ENCODE measurements at places on chromosomes 4 and X. TPM values are rescaled to one million over a fixed set of nuclear protein-coding genes. Genes with fewer than 3 reads are reported as not detected.

DNA sequence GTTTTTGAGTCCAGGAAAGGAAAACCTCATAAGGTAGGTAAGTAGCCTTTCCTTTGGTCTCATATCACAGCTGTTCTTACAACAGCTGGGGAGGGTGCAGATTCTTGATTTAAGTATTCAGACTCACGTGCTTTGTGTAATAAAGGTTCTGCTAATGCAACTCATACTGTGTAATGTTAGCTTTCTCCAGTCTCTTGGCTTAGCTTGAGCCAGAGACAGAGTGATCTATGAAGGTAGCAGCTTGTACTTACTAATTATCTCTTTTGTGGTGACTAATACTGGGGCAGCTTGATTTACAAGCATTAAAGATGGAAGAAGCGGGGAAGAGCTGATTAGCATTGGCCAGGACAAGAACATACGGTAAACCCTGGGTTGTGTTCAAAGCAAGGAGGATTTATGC is 80.3 kb downstream of the LNX1 start:
- no peak for DNase-seq

DNA sequence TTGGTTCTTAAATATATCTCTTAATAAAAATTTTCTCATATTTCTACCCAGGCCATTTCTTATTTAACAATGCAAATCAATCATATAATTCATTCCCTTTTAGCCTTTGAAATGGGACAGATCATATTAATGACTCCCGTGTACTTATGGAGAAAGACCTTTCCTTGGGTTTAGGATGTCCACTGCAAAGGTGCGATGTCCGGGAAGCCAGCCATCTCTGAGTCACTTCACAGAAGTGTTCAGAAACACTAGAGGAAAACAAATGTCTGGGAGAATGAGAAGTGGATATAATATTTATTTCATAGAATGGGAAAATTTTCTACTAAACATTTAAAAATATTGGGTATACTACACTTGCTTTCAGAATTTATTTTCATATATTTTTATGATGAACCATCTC is 15.3 kb downstream of the INTU start:
- DNase-seq: no peak

DNA sequence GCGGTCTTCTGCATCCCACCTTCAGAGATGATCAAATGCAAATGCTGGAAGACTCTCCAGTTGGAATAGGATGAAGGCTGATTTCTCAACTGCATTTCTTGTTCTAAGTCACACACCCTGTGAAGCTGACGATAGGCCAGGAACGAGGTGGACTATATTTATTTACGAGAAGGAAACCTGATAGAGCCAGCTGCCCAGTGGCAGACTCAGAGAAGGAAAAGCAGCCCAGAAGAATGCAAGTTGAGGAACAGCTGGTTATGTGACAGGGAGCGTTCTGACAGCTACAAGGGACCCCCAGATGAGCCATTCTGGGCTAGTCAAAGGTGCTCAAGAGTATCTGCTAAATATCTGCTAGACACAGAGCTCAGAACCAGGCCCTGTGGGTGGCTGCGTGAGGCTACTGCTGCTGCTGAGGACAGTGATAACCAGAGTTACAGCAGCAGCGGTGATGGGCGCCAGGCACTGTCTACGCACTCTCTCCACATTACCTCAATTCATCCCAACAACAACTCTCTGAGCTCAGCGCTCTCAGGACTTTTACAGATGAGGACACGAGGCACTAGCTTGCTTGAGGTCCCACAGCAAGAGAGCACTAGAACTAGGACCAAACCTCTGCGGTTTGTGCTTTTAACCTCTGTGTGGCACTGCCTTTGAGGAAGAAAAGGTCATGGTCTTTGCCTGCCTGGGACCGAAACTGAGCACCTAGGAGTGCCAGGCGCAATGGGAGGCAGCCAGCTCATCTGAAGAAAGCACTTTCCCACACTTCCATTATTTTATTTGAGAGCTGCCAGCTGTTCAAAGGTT is 69.0 kb downstream of the GATB start:
- no peak for DNase-seq

DNA sequence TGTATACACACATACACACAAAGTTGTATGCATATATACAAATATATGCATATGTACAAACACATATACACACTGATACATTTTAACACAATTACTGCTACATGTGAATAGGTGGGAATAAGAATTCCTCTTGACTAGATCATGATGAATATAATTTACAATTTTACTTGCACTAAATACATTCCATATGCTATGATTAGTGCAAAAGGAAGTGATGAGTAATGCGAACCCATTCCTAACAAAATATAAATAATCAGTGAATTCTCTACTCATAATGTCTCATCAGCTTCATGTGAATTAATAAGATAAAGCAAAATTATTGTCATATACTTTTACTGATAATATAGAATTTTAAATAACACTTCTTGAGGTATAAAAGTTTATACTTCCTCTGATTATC is 1077.3 kb upstream of the PCDH10 start:
- no peak for DNase-seq

DNA sequence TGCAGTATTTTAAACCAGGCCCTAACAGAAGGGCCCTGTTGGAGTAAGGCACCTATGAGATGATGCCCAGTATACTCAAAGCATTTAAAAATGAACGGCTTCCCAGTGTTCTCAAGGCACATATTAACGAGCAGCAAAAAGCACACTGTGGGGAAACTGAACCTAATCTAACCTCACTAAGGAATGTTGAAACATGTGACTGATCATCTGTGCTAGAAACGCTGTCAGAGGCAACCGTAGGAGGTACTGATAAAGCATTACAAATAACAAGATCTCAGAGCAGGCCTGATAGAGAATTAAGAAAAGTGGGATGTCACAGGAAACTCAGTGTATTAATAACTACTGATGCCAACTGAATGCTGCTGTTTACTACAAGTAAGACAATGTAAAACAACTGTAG is 24.0 kb downstream of the ASB9 start:
- no peak for DNase-seq

Gene POF1B
- 2.6 TPM for polyA plus RNA-seq

All from spleen (tissue), 13 donors.